Amniotic stem cell (primary cell): ENCODE measurements at places on chromosomes 3 and 15.

DNA sequence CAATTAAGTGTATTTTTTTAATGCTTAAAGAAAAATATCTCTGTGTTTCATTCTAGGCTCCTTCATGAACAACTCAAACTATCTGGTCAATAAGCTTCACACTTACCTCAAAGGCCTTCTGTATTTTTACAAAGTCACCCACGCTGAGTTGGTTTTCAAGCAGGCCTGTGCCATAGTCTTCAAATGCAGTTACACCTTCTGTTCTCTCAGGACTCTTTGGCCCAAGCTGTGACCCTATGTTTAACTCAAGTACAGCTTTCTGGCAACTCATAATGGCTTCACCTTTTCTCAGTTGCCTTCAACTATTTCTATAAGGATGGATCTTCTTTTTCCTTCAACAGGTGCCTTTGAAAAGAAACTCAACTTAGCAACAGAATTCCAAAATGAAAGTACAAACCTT, 587 bp downstream of the WDR49 start:
- DNase-seq: no peak

DNA sequence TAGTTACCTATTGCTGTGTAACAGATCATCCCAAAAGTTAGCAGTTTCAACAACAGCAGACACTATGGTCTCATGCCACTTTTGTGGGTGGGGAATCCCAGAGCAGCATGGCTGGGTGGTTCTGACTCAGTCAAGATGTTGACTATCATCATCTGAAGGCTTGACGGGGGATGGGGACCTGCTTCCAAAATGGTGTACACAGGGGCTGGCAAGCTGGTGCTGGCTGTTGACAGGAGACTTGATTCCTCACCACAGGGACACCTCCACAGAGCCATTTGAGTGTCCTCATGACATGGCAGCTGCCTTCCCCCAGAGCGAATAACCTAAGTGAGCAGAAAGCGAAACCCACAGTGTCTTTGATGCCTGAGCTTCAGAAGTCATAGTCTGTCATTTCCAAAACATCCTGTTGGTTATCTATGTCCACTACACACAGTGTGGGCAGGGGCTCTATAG, 19.1 kb downstream of the DNAJB8 start:
- no peak for DNase-seq

GRCh38 chr15:54812383-54812782, 384.4 kb downstream of the RSL24D1 start:
- no peak for DNase-seq

DNA sequence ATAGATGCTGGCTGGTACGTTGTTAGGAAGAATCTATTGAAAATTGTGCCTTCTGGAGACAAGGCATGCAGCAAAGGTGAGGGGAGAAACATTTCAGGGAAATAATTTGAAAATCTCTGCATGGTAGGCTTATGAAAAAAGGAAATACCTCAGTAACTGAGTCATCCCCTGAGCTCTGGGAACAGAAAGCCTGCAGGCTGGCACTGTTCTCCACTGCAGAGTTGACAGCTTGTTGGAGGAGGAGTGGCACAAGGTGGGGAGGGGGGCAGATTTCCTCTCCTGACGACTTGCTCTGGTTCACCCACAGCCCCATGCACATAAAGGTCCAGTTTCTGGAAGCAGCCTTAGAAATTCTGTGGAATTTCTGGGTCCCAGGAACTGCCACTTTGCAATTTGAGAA, 179.4 kb downstream of the ABHD5 start:
- DNase-seq: peak; percentile 51

- DNase-seq: peak; percentile 54
Observed at GRCh38 chr3:107660306-107660976, 137.7 kb downstream of the BBX start.

DNA sequence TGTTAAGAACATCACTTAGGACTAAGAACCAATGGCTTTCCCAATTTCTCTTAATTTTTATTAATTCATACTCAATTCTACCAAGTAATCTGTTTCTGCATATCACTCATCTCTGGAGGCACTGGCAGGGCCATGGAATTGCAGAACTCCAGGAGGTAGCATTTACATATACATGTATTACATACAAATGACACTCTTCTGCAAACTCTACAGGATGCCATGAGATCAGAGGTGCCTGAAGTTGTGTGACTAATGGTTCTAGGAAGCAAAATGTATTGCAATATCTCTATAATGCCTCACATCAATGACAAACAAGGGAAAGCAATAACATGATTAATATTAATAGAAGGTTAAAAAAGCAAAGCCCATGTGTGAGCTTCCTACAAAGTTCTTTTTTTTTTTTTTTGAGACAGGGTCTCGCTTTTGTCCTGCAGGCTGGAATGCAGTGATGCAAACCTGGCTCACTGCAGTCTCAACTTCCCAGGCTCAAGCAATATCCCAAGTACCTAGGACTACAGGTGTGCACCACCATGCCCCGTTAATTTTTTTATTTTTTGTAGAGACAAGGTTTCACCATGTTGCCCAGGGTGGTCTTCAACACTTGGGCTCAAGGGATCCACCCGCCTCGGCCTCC, 33.0 kb downstream of the DENND6A start:
- DNase-seq: no peak

- DNase-seq: no peak
Observed at GRCh38 chr3:120838441-120839091, 69.4 kb upstream of the STXBP5L start.

- DNase-seq: no peak
Observed at GRCh38 chr3:156230278-156230900, 110.0 kb downstream of the KCNAB1 start.

GRCh38 chr3:115082260-115082659, 64.8 kb downstream of the ZBTB20 start:
- DNase-seq: no peak

DNA sequence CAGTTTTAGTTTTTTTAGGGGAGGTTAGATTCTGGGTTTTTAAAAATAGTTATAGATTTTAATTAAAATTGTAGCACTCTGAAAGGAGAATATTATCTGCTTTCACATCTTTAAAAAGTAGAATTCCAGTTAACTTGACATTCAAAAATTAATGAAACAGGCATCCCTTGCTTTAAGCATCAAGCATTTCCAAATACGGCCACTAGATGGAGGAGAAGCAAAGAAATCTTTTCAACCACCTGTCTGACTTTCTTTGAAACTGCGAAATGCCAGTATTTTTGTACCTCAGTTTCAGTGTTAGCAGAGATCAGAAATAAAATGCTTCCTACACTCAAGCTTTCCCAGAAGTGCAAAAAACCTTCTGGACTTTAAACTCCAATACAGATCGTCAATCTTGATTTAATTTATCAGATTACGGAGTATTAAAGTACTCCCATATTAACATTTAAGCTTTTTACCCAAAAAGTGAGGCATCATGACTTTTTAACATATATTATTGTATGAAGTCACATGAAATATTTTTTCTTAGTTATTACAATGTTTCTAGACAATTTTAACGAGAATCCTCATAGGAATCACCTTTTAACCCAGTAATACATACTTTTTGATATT, 153.3 kb downstream of the P3H2 start:
- DNase-seq: peak; percentile 28

DNA sequence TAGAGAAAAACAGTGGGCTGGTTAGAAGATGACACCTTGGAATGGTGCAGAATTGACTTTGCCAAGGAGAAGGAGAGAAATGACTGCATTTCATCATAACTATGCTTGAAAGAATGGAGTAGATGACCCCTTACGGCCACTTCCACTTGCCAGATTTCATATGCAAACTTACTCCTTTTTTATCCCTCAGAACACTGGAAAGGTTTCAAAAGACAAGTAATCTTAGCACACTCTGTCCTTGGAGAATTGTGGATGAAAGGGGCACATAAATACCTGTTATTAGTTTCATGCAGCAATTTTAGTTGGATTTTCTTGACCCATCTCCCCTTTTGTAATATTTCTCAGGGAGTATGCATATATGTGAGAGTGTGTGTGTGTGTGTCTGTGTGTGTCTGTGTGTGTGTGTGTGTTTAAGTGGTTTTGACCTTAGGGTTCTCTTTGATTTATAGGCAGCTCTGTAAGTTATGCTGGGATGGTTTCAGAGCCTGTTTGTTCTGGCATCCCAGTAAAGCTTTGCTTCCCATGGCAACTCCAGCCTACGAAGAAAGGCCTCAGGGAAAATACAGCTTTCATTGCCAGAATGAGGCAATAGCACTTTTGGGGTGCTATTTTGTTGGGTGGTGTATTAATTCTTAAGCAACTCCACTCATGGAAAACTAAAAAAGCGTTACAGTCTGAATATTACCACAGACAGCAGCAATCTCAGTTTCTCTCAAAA, 122.2 kb upstream of the TP63 start:
- DNase-seq: no peak

GRCh38 chr15:73888224-73889041, 15.1 kb downstream of the TBC1D21 start:
- DNase-seq: no peak

- no peak for DNase-seq
Observed at GRCh38 chr15:92848852-92849598, 51.1 kb upstream of the CHD2 start.

GRCh38 chr3:184946917-184947316, 135.0 kb downstream of the VPS8 start:
- DNase-seq: no peak

- DNase-seq: no peak
Observed at GRCh38 chr3:70984776-70985482, 598.6 kb downstream of the FOXP1 start.

GRCh38 chr15:74042603-74043424, 39.5 kb downstream of the GOLGA6A start:
- DNase-seq: no peak

DNA sequence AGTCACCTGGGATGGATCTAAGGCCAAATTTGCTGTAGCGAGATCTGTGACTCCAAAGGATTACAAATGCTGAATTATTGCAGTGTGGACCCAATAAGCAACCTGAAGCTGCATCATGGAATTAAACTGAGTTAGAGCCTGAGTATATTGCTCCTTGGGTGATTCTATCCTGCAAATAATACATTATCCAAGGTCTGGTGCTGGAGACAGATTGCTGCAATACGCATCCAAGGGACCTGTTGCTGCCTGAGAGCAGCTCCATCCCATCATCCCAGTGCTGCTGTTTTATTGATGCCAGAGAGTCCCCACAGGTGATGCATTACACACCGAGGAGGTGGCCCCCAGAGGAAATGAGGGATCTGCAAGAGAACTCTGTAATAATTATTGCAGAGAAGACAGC, 31.6 kb upstream of the PCSK6 start:
- DNase-seq: no peak

- no peak for DNase-seq
Observed at GRCh38 chr15:56454836-56455235, 10.1 kb downstream of the MNS1 start.

DNA sequence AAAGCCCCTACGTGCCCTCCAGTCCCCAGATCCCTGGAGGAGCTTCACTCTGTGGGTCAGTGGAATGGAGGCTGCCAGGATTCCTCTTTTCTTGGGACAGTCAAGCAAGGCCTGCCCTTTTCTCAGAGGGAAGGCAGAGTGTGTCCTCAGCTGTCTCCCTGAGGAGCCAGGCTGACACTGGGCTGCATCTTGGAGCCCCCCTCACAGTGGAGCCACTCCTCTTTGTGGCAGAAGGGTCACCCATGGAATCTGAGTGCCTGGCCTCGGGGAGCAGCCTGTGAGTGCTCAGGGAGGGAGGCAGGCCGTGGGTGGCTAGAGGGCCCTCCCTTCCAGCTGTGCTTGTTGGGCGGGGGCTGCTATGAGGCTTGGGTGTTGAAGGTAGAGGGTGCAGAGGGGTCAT, 41.2 kb downstream of the BOC start:
- DNase-seq: no peak

GRCh38 chr15:49024840-49025239, 21.4 kb downstream of the SECISBP2L start:
- no peak for DNase-seq

DNA sequence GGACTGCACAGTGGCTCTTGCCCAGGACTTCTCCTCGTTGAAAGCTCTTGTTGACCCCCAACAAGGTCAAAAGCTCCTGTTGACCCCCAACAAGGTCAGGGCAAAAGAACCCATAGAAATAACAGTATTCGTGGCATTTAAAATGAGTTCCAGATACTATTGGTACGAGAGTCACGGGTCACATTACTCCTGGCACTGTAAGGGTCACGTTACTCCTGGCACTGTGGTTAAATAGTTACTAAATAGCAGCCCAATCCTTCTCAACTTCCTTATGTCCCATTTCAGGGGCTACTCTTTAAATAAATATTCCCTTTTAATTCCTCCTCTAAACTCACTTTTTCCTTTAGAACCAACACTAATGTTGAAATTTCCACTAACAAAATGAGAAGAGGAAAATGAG, 18.2 kb upstream of the ADCY5 start:
- DNase-seq: no peak

- DNase-seq: no peak
Observed at GRCh38 chr3:32821686-32822296, 4.0 kb downstream of the TRIM71 start.

- DNase-seq: no peak
Observed at GRCh38 chr15:58486564-58486963, 54.8 kb downstream of the LIPC start.

DNA sequence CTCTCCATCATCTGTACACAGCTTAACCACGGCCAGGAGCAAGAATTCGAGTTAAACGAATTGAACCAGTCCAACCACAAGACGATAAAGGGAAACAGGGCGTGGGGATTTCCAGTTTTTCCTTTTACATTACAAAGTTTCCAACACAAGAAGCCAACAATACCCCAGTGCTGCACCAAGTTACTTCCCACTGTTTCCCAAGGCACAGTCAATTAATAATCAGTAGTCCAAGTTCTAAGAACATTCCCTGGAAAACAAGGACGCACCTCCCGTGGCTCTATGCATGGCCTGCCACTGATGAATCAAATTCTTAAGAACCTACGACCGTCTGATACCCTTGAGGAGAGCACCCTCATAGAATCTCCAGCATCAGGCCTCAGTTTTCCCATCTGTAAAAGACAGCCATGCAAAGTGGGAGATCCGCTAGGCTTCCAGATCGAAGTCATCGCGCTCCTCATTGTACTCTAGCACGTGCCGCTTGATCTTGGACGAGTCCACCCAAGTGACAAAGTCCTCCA, 774 bp downstream of the IMP3 start:
- no peak for DNase-seq

DNA sequence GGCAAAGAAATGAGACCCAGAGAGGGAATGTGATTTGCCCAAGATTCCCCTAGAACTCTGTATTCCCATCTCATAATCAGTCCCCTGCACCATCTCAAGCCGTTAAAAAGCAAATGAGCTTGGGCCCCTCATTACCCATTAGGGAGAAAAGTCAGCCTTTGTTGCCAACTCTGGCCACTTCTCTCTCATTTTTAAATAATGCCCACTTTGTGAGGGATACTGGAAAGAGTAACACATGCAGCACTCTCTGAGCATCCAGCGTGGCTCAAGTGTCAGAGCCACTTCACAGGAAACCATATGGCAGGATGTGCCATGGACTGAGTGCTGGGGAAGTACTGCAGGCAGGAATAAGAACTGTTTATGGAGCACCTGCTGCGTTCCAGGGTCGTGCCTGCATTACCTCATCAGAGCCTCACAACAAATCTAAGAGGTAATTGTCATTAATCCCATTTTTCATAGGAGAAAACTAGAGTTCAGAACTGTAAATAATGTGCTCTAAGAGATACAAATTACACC, 49.8 kb upstream of the SLC6A1 start:
- DNase-seq: no peak

- DNase-seq: no peak
Observed at GRCh38 chr15:70279096-70279495, 181.4 kb upstream of the TLE3 start.
